ENCODE measurements at places on chromosomes 4 and X. TPM values are rescaled to one million over a fixed set of nuclear protein-coding genes. Genes with fewer than 3 reads are reported as not detected.

- no peak for DNase-seq
Measured at GRCh38 chrX:69102612-69103194, 62.5 kb downstream of the PJA1 start.

GRCh38 chrX:139642241-139642927 is 65.6 kb downstream of the MCF2 start:
- no peak for DNase-seq

- no peak for DNase-seq
Measured at GRCh38 chr4:127667772-127668171, 35.0 kb downstream of the INTU start.

- no peak for DNase-seq
Measured at GRCh38 chrX:1212532-1212931, at the start of gene CRLF2. Gene CRLF2, minus strand, starts transcription at chrX:1212649. Its CDS starts 15 bp downstream, at chrX:1212634.

GRCh38 chrX:31353095-31353494 is 281.3 kb upstream of the FTHL17 start:
- no peak for DNase-seq

DNA sequence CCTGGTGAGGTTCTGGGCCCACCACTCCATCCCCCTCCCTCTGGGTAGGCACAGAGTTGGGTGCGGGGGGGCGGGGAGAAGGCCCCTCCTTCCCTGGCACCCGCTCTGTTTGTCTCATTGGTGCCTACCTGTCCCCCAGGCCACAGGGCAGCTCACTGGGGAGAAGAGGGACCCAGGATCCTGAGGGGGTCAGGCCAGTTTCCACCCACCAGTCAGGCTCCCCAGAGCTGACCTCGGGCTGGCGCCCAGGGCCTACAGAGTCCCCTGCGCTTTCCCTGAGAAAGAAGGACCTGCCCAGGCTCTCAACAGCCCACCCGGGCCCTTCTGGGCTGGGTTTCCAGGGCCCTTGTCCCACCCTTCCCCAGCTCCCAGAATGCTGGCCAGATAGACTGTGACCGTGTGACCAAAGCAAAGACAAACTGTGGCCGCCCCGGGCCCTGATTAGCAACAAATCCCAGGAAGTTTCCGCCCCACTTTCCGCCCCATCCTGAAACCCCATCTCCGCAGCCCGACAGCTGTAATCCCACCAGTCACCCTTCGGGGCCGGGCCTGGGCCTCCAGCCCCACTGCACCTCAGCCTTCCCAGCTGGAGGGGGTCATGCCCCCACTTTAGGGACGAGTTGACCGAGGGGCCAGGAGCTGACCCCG is 33.8 kb upstream of the FGFR3 start:
- DNase-seq: no peak

DNA sequence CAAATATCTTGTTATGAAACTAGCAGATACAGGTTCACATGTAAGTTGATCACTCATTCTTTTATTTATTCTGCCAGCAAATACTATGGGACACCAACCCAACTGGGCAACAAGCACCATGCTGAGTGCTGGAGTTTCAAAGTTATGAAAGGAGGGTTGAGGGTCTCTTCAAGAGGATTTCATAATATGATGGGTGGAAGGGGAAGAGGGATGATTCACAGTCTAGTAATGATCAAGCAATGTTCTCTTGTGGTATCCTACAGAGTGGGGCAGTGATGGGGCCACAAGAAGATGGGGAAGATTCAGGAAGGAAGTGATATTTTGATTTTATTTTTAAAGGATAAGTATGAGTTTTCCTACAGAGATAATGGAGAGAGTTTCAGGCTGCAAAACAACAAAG is 46.2 kb upstream of the TXK start:
- DNase-seq: no peak

- no peak for DNase-seq
Measured at GRCh38 chr4:101283434-101283833, 63.9 kb downstream of the PPP3CA start.

DNA sequence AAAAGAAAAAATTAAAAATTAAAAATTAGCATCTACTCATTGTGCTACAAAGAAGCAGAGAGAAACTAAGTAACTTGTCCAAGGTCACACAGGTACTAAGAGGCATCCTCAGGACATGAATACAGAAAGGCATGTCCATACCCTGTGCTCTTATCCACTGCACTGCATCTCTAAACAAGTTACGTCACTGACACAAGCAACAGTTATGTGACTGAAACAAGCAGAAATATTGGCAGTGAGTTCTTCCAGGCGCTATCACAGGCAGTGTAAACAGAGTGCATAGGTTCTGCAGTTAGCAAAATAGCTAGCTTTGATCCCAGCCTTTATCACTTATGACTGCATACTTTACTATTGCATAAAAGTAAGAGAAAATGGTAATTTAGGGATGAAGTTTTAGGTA is 7.9 kb downstream of the VEGFC start:
- no peak for DNase-seq

DNA sequence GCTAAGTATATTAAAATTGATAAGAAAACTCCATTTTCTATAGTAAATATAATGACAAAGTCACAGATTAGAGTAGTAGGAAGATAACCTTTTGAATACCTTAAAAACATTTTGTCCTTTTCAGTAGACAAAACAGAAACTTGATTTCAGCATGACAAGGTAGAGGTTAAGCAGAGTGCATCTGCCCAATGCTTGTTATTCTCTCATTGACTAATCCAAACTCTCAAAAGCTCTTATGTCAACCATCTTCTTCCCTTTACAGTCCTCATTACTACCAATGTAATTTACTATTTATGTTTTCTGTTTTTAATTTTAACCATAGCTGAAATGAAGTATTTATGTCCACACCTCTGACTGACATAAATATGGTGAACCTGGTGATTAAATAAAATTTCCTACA is 11.1 kb downstream of the NIPAL1 start:
- DNase-seq: no peak

DNA sequence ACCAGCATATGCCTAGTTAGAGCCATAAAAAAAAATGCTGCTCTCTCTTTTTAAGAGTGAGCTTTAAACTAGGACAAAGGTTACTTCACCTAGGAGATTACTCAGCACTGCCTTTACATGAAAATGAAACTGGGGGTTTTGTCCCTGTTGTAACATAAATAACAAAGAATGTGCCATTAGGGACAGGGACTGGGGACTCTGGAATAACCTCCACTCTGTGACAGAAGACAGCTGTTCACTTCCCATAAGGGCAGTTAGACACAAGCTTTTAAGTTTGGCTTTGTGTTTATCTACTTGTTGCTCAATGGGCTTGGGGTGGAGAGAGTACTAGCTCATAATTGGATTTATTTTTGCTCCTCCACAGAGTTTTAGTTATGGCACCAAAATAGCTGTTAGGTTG is 11.9 kb downstream of the ENPEP start:
- DNase-seq: no peak

- no peak for DNase-seq
Measured at GRCh38 chr4:172881645-172882044, 287.0 kb upstream of the GALNT7 start.

DNA sequence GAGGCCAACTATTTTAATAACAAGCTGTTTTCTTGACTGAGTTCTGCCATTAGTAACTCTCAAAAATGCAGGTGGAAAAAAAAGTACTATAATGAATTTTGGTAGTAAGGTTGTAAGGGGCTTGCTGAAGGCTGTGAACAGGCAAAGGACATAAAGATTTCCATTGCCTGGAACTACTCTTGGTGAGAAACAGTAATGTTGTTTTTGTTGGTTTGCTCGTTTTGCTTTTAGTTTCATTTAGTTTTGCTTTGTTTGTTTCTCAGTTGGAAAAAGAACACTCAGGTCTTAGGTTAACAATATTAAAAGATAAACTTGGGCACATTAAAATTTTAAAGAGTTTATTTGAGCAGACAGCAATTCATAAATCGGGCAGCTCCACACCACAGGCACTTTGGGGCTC is 824.5 kb upstream of the HTR2C start:
- DNase-seq: no peak

DNA sequence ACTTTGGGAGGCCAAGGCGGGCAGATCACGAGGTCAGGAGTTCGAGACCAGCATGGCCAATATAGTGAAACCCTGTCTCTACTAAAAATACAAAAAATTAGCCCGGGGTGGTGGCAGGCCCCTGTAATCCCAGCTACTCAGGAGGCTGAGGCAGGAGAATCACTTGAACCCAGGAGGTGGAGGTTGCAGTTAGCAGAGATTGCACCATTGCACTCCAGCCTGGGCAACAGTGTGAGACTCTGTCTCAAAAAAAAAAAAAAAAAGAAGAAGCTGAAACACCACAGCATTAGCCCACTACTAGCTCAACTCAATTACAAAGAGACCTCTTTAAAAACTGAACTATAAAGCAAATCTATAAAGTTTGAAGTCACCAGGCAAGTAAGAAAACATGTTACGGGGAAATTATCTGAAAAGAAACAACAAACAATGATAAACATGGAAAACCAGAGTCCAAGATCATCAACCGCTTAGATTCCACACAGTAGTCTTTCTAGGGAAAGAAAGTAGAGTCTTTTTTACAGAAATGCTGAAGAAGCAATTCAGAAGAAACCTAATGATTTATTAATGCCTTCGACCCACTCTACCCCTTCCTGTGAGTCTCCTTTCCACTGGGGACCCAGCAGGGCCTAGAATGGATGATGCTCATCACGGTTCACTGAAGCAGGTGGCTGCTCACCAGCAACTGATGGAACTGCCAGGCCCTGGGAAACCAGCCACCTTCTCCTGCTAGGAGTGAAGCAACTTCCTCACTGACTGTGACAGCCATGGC is 6.6 kb downstream of the SAT1 start:
- DNase-seq: no peak

The MAGEB1 gene
- total RNA-seq: not detected

The VAMP7 gene
- 32.2 TPM for total RNA-seq

The SLC25A43 gene
- 3.9 TPM for total RNA-seq

The ALPK1 gene
- 2.6 TPM for total RNA-seq

The MAML3 gene
- 1.0 TPM for total RNA-seq

The NHS gene
- total RNA-seq: 7.5 TPM
